ENCODE measurements at places on chromosomes 4 and X. TPM values are rescaled to one million over a fixed set of nuclear protein-coding genes. Genes with fewer than 3 reads are reported as not detected.

- no peak for DNase-seq
Measured at GRCh38 chr4:153427363-153428071, 38.6 kb upstream of the TMEM131L start.

GRCh38 chr4:72631296-72631695 lies 62.3 kb upstream of the ADAMTS3 start:
- no peak for DNase-seq

DNA sequence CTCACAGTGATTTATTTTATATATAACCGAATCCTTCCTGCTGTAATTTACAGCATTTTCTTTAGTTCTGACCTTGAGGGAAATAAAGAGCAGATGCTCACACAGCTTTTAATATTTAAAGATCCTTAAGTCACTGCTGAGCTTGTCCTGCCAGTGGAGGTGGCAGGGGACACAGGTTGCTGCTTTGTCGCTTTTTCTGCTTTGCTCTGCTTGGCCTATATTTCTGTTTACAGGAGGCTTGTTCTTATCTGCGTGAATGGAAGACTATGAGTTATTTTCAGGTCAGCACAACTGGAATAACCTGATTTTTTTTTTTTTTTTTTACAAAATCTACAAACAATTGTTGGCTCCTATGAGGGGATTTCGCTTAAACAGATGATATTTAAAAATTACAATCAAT lies 2.3 kb downstream of the TXK start:
- no peak for DNase-seq

DNA sequence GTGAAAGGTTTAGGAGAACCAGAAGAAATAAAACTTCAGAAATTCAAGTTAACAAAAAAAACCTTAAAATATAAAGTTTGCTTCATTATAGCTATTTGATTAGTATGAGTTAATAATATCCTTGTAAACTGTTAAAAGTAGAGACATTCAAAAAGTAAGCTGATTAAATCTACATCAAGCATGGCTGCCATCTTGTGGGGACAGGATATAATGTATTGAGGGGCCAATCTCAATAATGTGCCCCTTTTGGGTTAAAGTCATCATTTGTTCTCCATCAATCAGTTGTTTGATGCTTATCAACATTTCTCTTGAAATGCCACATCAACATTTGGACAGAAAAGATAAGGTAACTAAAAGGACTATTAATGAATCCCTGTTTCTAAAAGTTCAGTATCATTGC lies 4.6 kb upstream of the GRID2 start:
- no peak for DNase-seq

DNA sequence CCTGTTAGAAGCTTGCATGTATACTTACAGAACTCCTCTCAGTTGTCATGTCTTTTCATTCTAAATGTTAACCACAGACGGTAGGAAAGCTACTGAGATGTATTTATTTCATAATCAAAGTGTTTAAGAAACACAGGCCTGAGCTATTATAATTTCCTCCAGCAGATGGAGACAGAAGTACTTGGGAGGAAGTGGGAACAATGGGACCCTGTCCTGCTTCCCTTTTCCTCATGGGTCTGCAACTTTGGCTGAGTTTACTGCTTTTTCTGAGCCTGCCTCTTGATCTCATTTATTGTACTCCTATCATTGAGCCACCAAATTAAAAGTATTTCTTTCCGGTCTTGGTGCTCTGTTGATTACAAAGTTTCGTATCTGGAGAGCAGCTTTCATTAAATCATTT lies 67.7 kb upstream of the SPANXN2 start:
- DNase-seq, result no peak

DNA sequence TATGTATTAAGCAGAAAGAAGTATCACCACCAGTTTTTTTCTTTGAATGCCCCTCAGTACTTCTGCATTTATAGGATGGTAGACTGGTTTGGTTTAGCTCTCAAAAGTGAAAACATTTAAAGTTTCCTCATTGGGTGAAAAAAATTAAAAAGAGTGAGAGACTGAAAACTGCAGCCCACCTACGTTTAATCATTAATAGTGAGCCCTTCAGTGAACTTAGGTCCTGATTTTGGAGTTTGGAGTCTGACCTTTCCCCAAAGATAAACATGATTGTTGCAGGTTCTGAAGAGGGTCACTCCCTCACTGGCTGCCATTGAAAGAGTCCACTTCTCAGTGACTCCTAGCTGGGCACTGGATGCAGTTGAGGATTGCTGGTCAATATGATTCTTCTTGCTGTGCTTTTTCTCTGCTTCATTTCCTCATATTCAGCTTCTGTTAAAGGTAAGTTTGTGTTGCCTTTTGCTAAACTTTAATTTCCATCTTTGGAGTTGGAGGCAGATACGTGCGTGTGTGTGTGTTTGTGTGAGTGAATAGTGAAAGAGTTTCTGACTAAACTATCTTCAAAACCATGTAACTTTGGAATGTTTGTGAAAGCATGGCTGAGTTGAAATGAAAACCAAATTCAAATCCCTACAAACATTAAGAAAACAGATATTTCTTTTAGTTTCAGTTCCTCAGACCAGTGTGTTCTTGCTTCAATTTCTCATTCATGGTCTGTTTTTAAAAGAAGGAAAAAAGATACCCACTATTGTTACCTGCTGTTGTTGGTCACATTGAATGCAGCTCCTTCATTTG lies at the start of gene MTTP:
MTTP (plus strand) TSS at position 295 of the 795 bp plus-strand sequence; CDS start at position 381, 86 bp downstream.
- no peak for DNase-seq

Gene C4orf46
- total RNA-seq, result not detected
